ENCODE measurements at places on chromosomes 5 and 9.

DNA sequence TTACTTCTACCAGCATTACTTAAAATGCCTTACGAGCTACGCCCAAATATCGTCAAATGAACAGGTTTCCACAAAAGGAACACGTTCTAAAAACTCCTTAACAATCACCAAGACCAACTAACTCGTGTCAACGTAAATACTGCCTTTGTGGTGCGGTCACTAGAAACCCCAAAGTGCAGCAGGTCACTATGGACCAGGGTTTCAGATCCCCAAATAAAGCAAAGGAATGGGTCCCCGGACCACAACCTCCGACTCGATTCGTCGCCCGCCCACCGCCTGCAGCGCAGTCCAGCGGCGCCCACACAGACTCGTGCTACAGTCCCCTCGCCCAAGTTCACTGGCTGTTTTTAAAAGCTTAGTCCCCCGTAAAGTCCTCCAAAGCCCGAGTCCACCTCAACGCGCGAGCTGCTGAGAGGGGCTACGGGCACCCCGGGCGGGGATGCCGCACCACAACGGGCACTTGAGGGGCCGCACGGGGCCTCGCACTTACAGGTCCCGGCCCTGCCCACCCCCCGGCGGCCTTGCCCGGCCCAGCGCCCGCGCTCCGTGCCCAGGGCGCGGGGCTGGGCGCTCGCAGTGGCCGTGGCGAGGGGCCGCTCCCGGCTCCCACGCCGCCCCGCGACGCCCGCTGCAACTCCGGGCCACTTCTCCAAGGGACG, 1.1 kb downstream of the NFIB start:
- no peak for DNase-seq

DNA sequence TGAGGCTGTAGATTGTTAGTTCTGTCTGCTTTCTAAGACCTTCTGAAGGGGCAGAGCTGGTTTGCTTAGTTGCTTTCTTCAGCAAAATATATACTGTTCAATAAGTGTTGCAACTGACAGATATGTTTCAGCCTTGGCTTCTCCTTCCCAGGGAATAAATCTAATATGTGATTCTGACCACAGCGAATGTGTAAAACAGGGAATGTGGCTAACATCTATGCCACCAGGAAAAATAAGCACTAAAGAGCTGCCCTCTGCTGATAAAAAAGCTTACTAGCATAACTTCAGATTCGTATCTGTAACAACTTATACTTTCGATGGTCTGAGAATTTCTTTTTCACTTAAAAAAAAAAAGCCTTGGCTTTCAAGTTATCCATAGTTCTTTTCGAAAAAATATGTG, 13.0 kb upstream of the OSMR start:
- no peak for DNase-seq

- no peak for DNase-seq
Observed at GRCh38 chr5:89072842-89073672, 190.1 kb upstream of the MEF2C start.

DNA sequence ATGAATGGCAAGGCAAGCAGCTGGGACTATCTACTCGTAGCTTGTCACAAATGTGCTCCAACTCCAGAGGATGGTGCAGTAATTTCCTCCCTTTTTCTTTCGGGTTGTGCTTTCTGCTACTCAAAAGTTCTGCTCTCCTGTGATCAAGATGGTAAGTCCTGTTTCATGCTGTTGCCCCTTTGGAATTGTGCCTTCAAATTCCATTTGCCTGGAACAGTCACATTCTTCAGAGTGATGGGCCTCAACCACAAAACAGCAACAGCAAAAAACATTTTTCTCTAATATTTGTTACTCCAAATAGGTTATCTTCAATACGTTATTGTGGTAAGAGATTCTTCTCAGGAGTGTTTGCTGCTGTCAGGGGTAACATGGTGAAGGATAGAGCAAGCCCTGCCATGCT, 209.3 kb downstream of the PALM2AKAP2 start:
- DNase-seq = no peak

GRCh38 chr9:93458712-93459111, 5.3 kb upstream of the FAM120AOS start:
- DNase-seq = no peak

GRCh38 chr5:93385655-93386054, 195.4 kb downstream of the NR2F1-AS1 start:
- DNase-seq = no peak

- DNase-seq = no peak
Observed at GRCh38 chr5:156414391-156414790, 87.4 kb downstream of the SGCD start.

GRCh38 chr9:131162886-131163285, 37.5 kb downstream of the NUP214 start:
- DNase-seq = no peak

DNA sequence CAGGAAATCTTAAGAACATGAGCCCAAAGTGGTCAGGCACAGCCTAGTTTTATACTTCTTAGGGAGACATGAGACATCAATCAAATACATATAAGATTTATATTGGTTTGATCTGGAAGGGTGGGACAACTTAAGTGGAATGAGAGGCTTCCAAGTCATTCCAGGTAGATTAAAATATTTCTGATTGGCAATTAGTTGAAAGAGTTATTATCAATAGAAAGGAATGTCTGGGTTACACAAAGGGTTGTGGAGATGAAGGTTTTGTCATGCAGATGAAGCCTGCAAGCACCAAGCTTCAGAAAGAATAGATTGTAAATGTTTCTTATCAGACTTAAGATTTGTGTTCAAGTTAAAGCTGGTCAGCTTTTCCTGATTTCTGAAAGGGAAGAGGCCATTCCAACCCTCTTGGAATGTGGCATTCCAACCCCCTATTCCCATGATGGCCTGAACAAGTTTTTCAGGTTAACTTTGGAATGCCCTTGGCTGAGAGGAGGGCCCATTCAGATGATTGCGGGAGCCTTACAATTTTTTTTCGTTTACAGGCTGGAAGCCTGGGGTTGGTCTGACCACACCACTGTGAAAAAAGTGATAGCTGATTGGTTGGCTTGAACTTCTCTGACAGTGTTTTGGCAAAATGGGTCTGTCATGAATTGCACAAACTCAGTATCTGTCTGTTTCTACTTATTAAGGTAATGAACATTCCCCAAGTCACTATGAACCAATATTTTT, 245.6 kb upstream of the RAI14 start:
- no peak for DNase-seq

DNA sequence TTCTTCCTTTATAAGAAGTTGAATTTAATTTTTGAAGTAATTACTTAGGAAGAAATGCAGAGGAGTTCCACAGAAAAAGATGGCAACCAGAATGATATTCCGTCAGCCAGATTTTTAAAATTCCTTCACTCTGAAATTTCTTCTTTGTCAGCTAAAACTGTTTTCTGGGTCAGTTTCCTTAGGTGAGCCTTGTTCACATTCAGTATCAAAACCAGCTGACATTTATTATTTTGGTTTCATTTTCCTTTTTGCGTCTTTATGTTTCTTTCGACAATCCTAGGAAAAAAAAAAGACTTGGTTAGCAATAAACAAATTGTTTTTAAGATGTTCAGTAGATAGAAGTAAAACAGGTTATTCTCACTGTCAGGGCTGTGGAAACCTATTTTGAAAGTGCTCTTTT, 4.1 kb upstream of the IARS1 start:
- DNase-seq = no peak

- no peak for DNase-seq
Observed at GRCh38 chr5:34959323-34959722, 30.0 kb downstream of the DNAJC21 start.

GRCh38 chr9:22103685-22104575, 94.8 kb upstream of the CDKN2B start:
- no peak for DNase-seq

- DNase-seq = no peak
Observed at GRCh38 chr5:78899922-78900362, 85.2 kb downstream of the ARSB start.

- no peak for DNase-seq
Observed at GRCh38 chr9:72598639-72599038, 77.2 kb downstream of the TMC1 start.

GRCh38 chr5:61320860-61321259, 11.2 kb upstream of the ZSWIM6 start:
- DNase-seq = no peak

- DNase-seq = no peak
Observed at GRCh38 chr5:154215571-154216325, 25.2 kb downstream of the GALNT10 start.

- no peak for DNase-seq
Observed at GRCh38 chr5:93755716-93756115, 14.3 kb upstream of the POU5F2 start.

- no peak for DNase-seq
Observed at GRCh38 chr5:81212211-81212751, 20.8 kb upstream of the CKMT2 start.

DNA sequence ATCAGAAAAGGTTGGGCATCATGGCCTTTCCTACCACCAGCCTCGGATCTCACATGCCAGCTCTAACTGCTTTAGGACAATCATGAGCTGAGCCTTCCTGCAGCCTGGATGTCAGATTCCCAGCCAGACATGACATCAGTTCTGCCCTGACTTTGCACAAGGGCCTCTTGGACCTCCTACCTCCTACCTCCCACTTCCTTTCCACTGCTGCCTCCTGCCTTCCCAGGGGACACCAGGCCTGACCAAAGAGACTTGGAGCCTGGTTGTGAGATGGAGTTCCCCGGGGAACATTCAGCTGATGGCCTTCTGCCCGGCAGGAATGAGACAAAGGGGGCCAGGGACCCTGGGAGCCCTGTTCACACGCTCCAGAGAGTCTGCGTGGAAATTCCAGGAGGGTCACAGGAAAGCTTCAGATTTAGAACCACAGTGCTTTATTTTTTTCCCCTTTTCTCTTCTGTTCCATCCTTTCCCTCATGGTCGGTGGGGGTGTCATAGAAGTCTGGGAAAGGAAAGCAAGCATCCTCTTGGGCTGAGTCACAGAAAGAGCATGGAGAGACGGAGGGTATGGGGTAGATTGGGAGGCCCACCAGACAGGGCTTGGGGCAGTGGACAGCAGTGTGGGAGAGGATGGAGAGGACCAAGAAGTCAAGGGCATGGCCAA, 35.4 kb upstream of the IL17B start:
- no peak for DNase-seq

DNA sequence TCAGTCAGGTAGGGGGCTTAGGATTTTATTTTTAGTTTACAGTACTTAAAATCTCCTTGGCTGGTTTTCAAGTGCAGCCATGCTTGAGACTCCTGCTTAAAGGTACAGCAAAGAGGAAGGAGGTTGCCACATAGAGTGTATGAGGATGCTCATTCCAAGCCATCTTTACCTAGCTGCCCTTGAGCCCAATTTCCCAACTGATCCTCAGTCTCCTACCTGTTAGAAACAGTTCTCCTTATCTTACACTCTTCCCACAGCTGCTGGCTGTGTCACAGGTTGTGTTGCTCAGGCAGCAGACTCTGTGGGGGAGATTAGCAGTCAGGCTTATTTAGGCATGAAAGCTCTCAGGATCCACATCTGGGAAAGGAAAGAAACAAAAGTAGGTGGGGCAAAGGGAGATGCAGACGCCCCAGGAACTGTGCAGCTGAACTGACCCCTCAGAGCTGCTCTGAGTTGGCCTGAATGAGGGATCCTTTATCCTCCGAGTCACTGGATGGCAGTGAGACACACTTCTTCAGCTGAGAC, 95.1 kb downstream of the NMUR2 start:
- DNase-seq = no peak

DNA sequence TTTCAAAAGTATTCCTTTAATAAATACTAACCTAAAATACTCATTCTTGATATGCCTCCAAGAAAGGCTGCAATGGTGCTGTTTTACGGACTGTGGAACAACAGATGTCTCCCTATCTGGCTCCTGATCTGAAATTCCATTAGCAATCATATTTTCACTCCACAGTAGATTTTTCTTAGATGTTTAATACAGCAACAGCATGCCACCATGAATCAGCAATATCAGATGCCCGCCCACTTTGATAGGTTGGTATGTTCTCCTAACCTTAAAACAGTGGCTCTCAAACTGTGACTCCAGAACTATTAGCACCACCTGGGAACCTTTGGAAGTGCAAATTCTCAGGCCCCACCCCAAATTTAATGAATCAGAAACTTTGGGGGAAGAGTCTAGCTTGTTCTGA, 110.2 kb downstream of the MLLT3 start:
- no peak for DNase-seq

- DNase-seq = no peak
Observed at GRCh38 chr9:621201-621855, 220.2 kb upstream of the DMRT1 start.

DNA sequence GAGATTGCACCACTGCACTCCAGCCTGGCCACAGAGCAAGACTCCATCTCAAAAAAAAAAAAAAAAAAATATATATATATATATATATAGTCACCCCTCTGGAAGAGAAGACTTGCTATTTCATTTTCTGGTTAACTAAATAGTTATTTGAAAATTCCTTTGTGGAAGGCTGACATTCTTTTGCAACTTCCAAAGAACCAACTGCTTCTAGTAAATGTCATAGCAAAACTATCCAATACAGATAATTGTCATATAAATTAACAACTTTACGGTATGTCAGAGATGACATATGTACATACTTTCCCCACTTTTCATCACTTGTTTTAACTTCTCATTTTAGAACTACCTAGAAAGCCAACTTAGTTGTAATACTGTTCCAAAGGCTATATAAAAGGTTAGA, 50.9 kb downstream of the PRUNE2 start:
- DNase-seq = no peak

DNA sequence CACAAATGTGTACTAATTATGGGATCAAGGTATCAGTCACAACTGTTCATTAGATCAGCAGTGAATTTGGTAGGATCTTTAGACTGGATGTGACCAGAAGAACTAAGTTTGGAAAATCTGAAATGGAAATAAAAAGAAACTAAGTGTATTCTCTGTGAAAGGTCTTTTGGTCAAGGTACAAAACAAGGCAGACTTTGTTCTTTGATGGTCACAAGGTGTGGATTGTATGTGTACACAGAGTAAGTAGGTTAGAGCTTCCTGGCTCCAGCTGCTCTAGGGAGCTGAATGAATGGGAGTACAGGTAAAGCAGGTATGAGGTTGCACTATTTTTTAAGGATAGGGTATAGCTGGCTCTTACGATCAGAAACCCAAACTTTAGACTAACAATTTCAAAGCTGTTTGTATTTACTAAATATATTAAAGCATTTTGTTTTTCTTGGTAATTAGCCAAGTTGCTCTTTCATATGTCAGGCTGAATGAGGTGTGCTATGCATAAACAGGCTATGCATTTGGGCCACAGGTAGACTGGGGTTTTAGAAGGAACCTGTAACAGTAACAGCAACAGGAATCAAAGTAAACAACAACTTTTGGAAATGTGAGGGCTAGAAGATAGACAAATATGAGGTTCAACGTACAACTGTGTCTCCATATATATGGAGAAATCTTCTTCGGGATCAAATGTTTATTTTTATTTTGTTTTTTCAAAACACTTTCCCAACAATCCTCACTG, 32.5 kb downstream of the FAM169A start:
- no peak for DNase-seq

Measured in NCI-H526 treated with DMSO at 0.1 percent for 48 hours (cell line).